Stimulated activated CD4-positive, alpha-beta T cell treated with anti-CD3 and anti-CD28 coated beads, Interleukin-2, amount 100 ng/mL, for 24 hours (primary cell): ENCODE measurements at places on chromosomes 2 and 18.

GRCh38 chr2:198232281-198232680 is 427.9 kb downstream of the PLCL1 start:
- no peak for DNase-seq

- no peak for DNase-seq
These were observed 265.2 kb downstream of the TFCP2L1 start for GRCh38 chr2:121019756-121020155.

DNA sequence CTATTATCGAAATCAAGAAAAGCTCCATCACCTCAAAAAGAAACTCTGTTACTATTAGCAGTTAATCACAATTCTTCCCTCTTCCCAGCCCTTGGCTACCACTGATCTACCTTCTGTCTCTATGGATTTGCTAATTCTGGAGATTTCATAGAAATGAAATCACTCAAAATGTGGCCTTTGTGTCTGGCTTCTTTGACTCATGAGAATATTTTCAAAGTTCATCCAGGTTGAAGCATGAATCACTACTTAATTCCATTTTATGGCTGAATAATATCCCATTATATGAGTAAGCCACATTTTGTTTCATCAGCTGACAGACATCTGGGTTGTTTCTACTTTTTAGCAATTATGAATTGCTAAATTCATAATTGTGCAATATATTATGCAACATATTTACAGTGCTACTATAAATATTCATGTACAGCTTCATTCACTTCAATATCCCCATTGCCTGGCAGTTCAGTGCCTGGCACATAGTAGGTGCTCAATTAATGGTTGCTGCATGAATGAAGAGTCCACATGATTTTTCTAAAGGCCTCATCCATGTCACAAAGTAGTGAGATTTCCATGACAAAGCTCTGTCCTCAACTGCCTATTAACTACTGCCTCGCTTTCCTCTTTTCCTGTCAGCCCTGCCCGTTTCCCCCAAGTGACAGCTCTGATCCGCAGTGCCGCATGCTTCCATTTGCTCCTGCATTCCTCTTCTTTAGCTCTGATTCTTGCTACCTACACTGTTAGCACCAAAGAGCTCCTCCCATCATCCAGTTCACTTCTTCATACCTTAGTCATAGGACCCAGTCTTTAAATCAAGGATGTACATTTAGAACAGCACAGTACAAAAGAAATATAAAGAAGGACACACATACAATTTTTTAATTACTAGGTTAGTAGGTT is 32.8 kb downstream of the CCDC93 start:
- no peak for DNase-seq

DNA sequence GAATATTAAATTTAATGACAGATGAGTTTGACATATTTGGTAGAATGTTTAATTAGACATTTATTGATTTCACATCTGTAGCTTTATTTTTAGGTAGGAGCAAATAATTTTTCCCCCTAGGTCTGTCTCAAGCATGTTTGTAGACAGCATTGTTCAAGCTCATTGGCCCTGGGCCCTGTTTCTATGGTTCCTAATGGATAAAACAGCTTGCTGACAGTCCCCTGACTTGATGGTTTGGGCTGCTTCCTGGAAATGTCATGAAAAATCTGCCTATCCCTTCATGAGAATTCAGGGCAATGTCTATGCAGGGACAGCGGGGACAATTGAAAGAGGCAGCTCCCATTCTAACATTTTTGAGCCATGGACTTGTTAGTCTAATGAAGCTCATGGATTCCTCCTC is 14.6 kb upstream of the MEP1B start:
- DNase-seq = no peak

- DNase-seq = no peak
These were observed 237.9 kb downstream of the FHOD3 start for GRCh38 chr18:36535202-36535935.
